ENCODE measurements at places on chromosomes 2 and 18.

GRCh38 chr2:75788902-75789301, 78.2 kb upstream of the GCFC2 start:
- no peak for DNase-seq

DNA sequence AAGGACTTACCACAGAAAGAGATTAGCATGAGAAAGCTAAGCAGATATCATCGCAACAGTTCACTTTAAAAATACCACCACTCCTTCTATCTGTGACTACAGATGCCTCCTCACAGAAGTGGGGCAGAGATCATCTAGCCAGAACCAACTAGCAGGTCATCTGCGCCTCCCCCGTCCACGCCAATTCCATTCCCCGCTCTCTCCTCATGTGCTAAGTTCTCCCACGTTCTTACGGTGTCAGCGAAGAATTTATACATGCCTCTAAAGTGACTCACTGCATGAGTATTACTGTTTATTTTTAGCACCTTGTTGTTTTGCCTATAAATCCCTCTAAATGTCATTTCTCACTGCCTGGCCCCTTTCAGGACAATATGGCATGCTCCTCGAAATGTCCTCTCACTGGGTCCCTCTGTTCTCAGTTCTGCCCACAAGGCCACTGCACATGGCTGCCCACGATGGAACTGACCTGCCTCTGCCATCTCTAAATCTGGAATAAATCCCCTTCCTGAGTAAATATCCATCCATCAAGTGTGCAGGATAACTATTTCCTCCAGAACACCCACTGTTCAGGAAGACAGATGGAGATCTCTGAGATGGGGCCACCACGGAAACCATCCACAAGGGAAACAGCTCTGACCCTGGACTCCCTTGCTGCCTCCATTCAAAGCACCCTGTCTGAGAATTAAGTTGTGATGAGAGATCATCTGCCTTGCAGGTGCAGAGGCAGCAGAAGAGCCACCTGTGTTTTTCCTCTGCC, 137.7 kb downstream of the IRS1 start:
- DNase-seq, result no peak

- no peak for DNase-seq
Observed at GRCh38 chr2:146481629-146482028, 1363.2 kb upstream of the ACVR2A start.

DNA sequence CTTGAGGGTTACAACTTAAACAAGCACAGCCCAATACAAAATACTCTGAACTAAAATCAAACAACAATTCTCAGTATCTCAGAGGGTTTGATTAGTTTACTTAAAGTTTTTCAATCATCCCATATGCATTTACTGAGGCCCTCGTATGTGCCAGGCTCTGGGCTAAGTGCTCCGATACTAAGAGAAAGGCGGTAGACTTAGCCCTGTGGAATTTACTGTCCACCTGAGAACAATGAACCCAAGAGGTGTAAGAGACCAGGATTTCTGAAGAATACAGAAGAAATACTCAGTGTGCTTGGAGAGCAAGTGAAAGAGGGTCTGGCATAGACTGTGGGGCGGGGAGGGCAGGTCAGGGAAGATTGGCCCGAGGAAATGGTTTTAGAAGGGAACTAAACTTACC, 25.1 kb upstream of the SCYGR1 start:
- DNase-seq, result no peak

DNA sequence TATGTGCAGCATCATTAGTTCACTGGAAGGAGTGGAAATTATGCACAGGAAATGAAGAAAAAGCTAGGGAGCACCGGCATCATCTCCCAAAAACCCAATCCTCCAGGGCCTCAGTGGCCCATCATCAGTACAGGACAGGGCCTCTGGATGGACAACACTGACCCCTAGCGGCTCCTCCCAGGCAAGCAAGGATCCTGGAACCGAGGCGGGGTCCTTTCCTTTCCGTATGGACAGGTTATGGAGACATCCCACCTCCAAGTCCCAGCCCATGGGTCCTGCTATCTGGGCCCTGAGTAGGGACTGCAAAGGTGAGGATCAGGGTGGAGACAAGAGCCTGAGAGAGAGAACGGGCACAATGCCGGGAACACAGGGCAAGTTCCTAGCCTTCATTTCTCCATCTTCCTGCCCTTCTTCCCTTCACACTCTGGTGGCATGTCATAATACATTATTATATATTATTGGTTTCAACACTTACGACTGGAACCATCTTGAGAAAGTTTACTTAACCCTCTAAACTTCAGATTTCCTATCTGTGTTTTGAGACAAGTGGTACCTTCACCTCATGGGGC, 68.2 kb downstream of the ZNF516 start:
- DNase-seq, result no peak

DNA sequence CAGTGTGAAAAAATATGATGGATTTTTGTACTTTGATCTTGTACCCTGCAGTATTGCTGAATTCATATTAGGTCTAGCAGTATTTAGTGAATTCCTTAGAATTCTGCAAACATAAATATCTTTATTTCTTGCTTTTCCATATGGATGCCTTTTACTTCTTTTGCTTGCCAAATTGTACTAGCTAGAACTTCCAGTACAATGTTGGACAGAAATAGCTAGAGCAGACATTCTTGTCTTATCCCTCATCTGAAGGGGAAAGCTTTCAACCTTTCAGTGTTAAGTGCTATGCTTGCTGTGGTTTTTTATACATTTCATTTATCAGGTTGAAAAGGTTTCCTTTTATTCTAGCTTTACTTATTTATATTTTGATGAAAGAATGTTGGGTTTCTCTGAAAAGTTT, 1321.9 kb upstream of the CHAC2 start:
- no peak for DNase-seq

- DNase-seq, result no peak
Observed at GRCh38 chr2:200596774-200597570, 11.2 kb downstream of the AOX1 start.

GRCh38 chr2:229335877-229336346, 64.8 kb upstream of the PID1 start:
- no peak for DNase-seq

- DNase-seq, result no peak
Observed at GRCh38 chr2:130263606-130264005, 65.4 kb upstream of the TUBA3E start.

- no peak for DNase-seq
Observed at GRCh38 chr2:232798187-232798586, 21.8 kb upstream of the KCNJ13 start.

- no peak for DNase-seq
Observed at GRCh38 chr2:650343-651310, 26.6 kb downstream of the TMEM18 start.

GRCh38 chr18:10783941-10784340, 258.1 kb downstream of the NAPG start:
- DNase-seq, result no peak

GRCh38 chr2:200496696-200497095, 13.2 kb downstream of the KCTD18 start:
- DNase-seq, result no peak

- DNase-seq, result no peak
Observed at GRCh38 chr2:199378948-199379650, 78.6 kb downstream of the SATB2 start.

GRCh38 chr18:23283916-23284430, 148.7 kb downstream of the CABLES1 start:
- no peak for DNase-seq

GRCh38 chr18:30328839-30329238, 713.7 kb downstream of the DSC3 start:
- DNase-seq, result no peak

- no peak for DNase-seq
Observed at GRCh38 chr2:213846856-213847255, 562.6 kb downstream of the SPAG16 start.

GRCh38 chr2:168736649-168737445, 65.6 kb upstream of the NOSTRIN start:
- no peak for DNase-seq

GRCh38 chr2:216909541-216910210, 49.8 kb upstream of the TNP1 start:
- no peak for DNase-seq

GRCh38 chr2:173749315-173749714, 215.9 kb downstream of the SP3 start:
- DNase-seq, result peak; percentile 2

GRCh38 chr2:132559326-132559725, 110.7 kb downstream of the LYPD1 start:
- no peak for DNase-seq

GRCh38 chr18:60980422-60981005, 352.7 kb upstream of the CDH20 start:
- no peak for DNase-seq

DNA sequence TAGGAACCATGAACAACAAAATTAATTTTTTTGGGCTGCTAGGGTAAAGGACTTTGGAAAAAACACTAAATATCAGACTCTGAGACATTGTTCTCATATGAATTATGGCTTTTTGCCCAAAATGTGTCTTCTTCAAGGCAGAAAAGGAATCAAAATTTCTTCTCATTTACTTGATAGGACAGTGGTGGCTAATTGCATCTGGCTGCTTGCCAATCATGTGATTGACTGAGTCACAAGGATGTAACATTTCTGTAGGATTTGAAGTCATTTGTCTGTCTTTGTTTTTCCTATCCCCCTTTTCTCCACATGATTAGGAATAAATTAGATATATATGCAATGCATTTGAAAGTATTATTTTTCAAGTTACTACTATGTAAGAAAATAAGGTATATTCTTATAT, 130.2 kb downstream of the SLC4A10 start:
- no peak for DNase-seq

DNA sequence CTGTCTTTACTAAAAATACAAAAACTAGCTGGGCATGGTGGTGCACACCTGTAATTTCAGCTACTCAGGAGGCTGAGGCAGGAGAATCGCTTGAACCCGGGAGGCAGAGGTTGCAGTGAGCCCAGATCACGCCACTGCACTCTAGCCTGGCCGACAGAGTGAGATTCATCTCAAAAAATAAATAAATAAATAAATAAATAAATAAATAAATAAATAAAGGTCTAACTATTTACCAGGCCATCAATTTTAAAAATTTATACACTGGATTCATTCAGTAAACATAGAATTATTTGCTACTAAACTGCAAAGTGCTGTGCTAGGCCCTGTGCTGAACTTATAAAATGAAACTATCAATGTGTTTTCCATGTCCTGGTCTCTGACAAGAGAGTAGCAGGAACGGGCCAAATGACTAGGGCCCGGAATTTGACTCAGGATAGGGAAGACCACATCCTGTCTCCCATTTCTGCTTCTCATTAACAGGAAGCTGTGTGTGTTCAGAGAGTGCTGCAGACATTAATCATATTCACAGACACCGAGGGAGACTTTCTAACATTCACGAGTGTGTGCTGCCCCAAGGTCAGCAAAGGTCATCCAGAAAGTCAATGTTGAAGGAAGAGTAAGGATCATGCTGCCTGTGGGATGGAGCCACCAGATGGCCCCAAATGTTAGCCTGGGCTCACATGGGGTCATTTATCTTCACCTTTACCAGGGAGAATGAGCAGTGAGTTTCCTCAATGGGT, 95.8 kb downstream of the SPP2 start:
- no peak for DNase-seq

DNA sequence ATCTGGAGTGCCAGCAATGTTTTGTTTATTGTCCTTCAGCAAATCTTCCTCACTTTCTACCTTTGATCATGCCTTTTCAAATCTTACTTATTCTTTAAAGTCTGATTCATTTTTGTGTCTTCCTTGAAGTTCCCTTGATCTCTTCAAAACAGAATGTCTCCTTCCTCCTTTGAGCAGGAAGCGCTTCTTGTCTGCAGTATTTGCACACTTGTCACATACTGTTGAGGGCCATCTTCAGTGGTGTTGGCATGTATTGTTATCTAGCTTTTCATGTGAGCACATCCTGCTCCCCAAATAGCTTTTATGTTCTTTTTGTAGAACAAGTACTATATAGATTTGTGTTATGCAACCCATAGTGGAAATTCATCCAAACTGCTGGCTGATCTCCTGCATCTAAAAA, 5.9 kb upstream of the CERS6 start:
- no peak for DNase-seq

DNA sequence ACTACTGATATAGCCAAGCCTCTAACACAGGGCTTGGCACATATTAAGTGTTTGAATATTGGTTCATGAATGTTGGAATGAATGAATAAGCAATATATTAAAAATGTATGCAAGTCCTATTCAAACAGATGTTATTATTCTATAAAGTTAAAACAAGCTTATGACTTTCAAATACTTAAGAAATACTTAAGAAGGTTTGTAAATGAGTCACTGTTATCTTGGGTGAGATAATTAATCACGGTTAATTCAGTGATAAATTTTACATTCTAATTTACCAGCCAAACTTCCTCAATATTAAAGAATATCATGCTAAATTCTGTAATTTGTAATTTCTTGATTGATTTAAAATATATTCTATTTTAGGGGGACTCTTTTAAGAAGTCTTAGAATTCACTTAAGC, 74.8 kb downstream of the RBMS1 start:
- no peak for DNase-seq

DNA sequence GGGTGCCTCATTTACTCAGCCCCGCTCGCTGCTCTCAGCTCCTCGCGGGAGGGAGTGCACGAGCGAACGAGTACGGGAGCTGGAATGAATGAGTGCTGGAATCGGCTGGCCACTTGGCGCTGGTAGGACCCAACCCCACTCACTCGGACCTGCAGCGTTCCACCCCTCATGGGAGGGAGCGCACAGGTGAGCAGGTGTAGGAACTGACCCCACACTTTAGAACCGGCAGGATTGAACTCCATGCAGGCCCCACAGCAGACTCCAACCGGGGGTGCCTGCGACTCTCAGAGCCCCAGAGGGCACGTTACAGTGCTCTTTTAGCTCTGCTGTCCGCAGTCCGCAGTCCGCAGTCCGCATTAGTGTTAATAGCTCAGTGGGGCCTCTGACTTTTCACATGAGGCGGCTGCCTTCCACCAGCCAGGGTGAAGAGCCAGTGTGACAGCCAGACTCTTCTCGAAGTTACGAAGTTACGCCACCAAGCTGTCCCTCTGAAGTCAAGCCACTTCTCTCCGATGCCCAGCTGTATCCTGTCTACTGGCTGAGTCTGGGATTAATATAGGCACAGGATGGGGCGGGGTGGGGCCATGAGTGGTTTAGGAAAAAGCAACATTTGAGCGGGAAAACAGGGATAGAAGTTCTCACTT, 102.7 kb upstream of the ARHGAP15 start:
- DNase-seq, result no peak

- no peak for DNase-seq
Observed at GRCh38 chr2:200640901-200641300, 55.1 kb downstream of the AOX1 start.

- DNase-seq, result no peak
Observed at GRCh38 chr2:2851806-2852777, 521.0 kb upstream of the MYT1L start.

DNA sequence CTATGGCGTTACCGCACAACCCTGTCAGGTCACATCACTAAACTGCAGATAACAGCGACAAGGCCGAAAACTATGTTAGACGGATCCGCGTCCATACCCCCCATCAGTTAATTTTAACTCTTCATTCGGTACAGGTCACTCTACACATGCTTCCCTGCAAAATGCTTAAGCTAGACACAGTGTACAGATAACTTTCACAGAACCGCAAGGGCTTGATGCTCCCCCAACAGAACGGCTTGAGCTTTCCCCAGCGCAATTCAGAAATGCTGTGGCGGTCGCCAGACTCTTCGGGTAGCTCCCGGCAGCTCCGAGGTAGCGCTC, 283 bp upstream of the RBBP8 start:
- DNase-seq, result peak; percentile 80

GRCh38 chr2:51165534-51166260, 133.8 kb upstream of the NRXN1 start:
- DNase-seq, result no peak

Data from NCI-H524 treated with DMSO at 0.1 percent for 48 hours (cell line).